ENCODE measurements at places on chromosomes 2 and 18.

DNA sequence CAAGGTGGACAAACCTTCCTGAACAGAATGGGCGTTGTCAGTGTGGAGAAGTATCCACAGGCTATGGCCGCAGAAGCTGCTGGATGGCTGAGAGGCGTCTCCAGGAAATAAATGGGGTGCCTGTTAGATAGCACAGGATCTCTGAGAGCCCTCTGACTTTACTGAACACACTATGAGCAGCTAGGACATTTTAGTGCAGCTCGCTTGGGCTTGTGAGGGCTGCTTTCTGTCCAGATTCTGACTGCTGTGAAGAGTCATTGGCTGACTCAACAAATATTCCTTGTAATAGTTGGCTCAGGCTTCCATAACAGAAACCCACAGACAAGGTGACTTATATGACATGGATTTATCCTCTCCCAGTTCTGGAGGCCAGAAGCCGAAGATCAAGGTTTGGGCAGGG lies 100.2 kb upstream of the SNTG2 start:
- DNase-seq, result no peak

GRCh38 chr2:101230541-101231001 lies 22.1 kb upstream of the CNOT11 start:
- no peak for DNase-seq

- DNase-seq, result no peak
These were observed 277.9 kb upstream of the SIX3 start for GRCh38 chr2:44663471-44664073.

- no peak for DNase-seq
These were observed 137.0 kb downstream of the AGAP1 start for GRCh38 chr2:235630718-235631296.

DNA sequence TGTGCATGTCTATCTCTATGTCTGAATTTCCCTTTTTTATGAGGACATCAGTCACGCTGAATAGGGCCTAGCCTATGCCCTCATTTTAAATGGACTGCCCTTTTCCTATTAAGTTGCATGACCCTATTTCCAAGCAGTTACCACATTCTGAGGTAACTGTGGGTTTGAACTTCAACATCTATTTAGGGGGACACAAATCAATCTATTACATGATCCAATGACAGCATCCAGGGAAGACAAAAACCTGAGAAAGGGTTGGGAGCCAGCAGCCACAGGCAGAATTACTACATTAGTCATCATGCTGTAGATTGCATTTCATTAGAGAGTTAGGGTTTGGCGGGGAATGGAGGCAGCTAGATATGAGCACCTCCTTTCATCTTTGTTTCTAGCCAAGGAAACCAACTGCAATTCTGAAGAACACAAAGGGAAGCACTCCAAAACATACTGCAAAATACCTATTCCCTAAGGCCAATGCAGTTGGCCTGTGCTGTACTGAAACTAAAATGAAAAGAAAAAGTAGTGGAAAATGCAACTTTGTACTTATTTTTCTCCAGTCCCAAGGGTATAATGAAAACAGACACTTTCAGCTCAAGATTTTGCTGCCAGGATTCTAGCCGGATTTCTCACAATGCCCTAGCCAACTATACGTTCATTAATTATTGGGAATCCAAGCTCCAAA lies 40.4 kb upstream of the C1D start:
- DNase-seq, result no peak

GRCh38 chr2:108988796-108989713 lies at the start of gene EDAR:
TSS of gene EDAR (minus strand) at chr2:108989220. CDS start at chr2:108931014, 58,206 bp downstream.
- no peak for DNase-seq

DNA sequence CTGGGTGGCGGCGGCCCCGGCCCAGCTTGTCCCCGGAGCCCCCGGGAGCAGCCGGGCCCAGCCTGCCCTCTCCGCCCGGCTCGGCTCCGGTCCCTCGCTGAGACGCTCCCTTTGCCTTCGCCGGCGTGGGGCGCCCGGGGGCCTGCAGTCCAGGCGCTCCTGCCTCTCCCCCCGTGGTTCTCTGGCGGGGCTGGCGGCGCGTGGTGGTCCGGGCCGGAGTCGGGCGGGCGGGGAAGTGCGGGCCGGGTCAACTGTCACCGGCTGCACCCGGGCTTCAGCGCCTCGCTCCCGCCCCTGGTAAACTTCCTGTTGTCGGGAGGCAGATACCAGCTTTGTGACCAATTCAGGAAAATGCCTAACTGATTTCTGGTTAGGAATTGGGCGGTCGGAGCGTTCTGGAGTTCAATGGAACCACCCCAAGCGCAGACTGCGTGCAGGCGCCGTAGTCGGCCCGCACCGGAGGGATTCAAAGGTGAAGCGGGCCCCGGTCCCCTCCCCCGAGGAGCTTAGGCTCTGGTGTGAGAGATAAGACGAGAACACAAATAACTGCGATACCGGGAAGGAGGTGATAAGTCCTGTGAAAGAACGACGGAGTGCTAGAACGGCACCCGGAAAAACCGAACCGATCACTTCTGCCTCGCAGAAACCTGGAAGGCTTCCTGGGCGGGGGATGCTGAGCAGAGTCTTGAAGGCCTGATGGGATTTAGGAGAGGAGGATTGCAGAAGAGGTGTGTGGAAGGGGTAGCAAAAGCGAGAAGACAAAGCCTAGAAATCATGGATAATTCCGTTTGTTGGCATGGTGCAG lies 891 bp downstream of the CAB39 start:
- peak; percentile 62 for DNase-seq

GRCh38 chr2:28333606-28334526 lies 58.8 kb upstream of the FOSL2 start:
- DNase-seq, result peak; percentile 76

DNA sequence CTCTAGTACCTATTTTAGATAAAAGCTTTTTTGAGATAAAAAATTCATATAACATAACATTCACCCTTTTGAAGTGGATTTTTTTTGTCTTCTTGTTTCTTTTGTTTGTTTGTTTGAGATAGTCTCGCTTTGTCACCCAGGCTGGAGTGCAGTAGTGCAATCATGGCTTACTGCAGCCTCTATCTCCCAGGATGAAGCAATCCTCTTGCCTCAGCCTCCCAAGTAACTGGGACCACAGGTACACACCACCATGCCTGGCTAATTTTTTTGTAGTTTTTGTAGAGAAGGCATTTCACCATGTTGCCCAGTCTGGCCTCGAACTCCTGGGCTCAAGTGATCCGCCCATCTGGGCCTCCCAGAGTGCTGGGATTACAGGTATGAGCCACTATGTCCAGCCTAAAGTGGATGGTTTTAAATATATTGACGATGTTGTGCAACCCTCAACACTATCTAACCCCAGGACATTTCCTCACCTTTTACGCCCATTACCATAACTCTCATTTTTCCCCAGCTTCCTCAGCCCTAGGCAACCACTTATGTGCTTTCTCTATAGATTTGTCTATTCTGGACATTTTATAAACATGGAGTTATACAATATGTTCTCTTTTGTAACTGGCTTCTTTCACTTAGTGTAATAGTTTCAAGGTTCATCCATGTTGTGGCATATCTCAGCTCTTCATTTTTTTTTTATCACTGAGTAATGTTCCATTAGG lies 38.8 kb downstream of the CTIF start:
- DNase-seq, result peak; percentile 32

GRCh38 chr2:127153691-127154158 lies 46.8 kb upstream of the BIN1 start:
- peak; percentile 66 for DNase-seq

- DNase-seq, result peak; percentile 55
These were observed 106.4 kb downstream of the POLR1A start for GRCh38 chr2:85999061-85999831.

DNA sequence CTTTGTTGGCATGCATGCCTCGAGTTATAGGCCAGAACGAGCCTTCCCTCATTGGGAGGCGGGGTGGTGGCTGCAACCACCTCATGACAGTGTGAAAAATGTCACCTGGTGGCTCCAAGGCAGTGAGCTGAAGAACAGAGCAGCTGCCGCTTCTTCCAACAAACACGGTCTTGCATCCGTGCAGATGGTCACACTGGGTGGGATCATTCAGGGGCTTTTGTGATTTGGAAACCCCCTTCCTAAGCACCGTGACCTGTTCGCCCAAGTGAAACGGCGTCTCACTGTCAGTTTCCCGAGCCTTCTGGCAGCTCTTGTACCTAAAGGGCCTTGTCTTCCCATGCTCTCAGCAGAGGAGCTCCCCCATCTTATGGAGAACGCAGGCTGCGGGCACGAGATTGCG lies 159.7 kb downstream of the NAPG start:
- DNase-seq, result no peak

DNA sequence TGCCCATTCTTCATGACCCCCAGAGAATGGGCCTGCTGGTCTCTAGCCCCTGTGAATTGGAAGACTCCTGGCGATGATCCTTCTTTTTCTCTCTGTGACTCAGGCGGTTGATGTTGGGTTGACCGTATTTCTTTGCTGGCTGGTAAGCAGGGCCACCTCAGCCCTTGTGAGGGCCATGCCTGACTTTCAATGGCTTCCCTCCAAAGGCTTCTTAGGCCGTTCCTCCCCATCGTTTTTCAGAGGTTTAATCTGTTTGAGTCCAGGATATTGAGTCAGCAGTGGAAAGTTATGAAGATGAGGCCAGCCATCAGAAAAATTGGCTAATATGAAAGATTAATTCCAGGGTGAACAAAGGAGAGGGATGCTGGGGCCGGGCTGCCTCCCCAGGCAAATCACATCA lies 13.6 kb downstream of the HPCAL1 start:
- DNase-seq, result no peak

DNA sequence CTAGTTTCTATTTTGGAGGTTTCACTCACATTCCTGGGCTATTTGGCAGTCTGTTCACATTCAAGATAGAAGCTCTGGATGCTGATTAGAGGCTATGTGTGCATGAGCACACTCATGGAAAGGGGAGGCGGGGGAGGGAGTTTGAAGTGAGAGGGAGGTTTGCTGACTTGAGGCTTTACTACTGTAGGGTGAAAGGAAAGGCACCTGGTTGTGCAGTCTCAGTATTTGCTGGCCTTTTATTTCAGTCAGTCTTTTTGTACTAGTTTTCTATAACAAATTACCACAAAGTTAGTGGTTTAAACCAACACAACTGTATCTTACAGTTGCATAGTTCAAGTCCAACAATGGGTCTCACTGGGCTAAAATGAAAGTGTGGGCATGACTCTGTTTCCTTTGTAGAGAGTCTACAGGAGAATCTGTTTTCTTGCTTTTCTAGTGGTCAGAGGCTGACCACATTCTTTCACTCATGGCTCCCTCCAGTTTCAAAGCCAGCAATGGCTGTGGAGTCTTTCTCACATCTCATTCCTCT lies 47.7 kb upstream of the NR4A2 start:
- DNase-seq, result no peak

DNA sequence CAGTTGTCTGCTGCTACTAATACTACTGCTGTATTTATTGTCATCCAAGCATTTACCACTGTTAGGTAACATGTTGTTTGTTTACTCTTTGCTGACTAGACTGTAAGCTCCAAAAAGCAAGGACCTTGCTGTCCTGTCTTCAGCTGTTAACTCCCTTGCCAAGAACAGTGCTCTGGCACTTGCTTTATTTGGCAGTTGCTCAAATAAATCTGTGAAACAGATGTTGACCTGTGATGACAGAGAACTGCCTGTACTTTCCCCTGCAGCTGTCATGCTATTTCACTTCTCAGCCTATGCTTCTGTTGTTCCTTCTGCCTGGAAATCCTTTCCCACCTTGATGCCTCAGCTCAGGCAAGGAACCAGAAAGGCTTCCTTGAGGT lies 181.2 kb downstream of the ATAD2B start:
- DNase-seq, result no peak

GRCh38 chr2:16653083-16653375 lies 12.6 kb downstream of the CYRIA start:
- peak; percentile 58 for DNase-seq

DNA sequence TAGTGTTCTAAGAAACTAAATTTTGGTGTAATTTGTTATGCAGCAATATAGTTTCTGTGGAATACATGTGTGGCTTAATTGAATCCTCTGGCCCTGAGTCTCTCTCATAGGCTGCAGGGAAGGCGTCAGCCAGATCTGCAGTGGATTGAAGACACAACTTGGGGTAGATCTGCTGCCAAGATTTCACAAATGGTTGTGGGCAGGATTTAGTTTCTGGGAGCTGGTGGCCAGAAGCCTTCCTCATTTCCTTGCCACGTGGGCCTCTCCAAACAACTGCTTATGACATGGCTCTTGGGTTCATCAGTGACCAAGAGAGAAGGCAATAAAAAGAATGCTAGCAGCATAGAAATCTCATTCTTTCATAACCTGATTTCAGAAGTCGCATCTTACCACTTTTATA lies 28.2 kb downstream of the CCDC102B start:
- no peak for DNase-seq

DNA sequence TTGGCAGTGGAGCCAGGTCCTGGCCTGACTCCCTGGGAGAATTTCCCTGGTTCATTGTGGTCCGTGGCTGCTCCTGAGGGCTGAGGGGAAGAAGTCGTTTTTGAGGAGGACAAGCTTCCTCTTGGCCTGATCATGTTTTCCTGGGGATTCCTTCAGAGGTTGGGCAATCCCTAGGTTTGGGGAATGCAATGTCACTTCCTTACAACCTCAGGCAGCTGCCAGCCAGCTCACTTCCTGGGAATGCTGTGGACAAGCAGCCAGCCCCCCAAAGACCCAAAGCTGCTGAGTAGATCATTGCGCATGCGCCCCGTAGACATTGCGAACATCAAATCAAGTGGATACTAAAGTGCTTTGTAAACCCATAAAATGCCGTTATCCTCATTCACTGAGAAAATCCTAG lies 7.7 kb upstream of the DNMT3A start:
- DNase-seq, result no peak

- DNase-seq, result no peak
These were observed 36.6 kb upstream of the COL3A1 start for GRCh38 chr2:188937228-188938220.

DNA sequence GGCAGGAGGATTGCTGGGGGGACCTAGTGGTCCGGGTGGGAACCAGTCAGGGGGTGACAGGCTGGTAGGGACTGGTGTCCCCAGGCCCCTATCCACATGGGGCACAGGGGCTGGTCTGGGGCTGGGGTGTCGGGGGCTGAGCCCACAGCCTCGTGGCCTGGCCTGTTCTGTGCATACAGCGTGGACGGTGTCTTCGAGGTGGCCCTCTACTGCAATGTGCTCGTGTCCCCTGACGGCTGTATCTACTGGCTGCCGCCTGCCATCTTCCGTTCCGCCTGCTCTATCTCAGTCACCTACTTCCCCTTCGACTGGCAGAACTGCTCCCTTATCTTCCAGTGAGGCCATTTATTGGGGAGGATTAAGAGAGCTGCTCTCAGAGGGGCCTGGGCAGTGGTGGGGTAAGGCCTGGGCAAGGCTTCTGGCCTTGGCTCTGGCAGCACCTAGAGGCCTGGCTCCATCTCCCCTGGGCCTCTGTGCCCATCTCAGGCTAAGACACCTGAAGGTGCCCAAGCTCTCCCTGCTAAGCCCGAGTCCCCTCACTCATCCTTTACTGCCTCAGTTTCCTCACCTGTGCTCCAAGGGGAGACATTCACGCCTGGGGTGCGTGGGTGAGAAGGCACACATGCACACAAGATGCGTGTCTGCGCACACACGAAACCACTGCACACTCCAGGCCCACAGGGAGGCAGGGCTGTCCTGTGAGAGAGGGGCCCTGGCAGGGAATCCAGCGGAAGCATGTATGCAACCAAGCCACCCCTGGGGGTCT lies 1.9 kb downstream of the CHRNG start:
- DNase-seq, result no peak

DNA sequence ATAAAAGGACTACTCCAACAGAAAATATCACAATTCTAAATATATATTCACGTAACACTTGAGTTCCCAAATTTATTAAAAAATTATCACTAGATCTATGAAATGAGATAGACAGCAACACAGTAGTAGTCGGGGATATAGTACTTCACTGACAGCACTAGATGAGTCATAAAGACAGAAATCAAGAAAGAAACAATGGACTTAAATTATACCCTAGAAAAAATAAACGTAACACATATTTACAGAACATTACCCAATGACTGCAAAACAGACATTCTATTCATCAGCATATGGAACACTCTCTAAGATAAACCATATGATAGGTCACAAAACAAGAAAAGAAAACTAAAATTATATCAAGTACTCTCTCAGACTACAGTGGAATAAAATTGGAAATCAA lies 429.4 kb downstream of the MBD2 start:
- DNase-seq, result no peak

Data from aorta (tissue), 5 donors.